ENCODE measurements at places on chromosomes 1 and 21. TPM values are rescaled to one million over a fixed set of nuclear protein-coding genes. Genes with fewer than 3 reads are reported as not detected.

CLDN19 gene
- total RNA-seq: not detected

CNTN2 gene
- not detected for total RNA-seq

PLXNA2 gene
- total RNA-seq: 43.1 TPM

SYCP1 gene
- total RNA-seq: not detected

RCSD1 gene
- total RNA-seq: 22.5 TPM

FCRLA gene
- 0.06 TPM for total RNA-seq

All from bladder microvascular endothelial cell (primary cell).